Epithelial cell of proximal tubule (primary cell): ENCODE measurements at places on chromosomes 7 and 10. TPM values are rescaled to one million over a fixed set of nuclear protein-coding genes. Genes with fewer than 3 reads are reported as not detected.

Gene CADPS2
- total RNA-seq: 4.4 and 5.6 TPM in 2 replicates

Gene SVIL
- total RNA-seq: 52.9 and 58.5 TPM in 2 replicates

Gene EN2
- total RNA-seq: not detected in 2 replicates

Gene RAPGEF5
- total RNA-seq: 2.3 and 8.3 TPM in 2 replicates

Gene PNPLA8
- 12.7 and 23.5 TPM in 2 replicates for total RNA-seq

Gene FRMPD2
- total RNA-seq: under 0.01 and 0.22 TPM in 2 replicates

- DNase-seq: no peak
Measured at GRCh38 chr10:83816942-83817341, 322.4 kb upstream of the GHITM start.

DNA sequence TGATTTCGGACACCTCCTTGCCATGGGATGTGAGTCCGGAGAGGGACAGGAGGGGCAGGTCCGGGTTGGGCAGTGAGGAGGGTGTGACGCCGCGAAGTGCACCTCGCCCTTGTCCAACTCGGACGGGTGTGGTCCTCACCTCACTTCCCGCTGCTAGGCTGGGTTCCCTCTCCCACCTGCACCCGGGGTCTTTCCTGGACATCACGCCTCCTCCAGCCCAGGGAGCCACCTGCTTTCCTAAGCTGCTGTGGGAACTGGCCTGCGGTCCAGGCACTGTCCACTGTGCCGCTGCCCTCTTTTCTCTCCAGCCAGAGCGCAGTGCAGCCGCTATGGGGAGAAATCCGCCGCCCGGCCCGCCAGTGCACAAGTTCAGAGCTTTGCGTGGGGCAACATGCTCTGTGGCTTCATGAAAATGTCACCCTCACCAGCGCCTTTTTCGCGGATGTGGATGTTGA, 45.0 kb upstream of the ZNF716 start:
- DNase-seq: no peak

- no peak for DNase-seq
Measured at GRCh38 chr7:116661865-116662264, 10.1 kb upstream of the MET start.

DNA sequence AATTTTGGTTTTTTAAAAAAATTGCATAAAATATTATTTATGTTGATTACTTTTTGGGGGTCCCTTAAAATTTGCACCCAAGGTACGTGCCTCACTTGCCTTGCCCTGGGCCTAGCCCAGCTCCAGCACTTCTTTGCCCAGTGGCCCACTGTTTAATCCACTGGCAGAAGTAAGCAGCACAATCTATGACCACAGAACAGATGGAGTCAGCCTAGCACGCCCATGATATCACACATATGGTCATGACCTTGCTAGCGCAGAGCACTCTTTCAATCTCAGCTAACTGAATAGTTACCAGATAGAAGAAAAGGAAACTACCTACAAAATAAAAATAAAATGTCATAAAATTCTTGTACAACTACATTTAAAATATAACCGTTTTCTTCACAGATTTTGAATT, 5.6 kb downstream of the OGA start:
- no peak for DNase-seq

DNA sequence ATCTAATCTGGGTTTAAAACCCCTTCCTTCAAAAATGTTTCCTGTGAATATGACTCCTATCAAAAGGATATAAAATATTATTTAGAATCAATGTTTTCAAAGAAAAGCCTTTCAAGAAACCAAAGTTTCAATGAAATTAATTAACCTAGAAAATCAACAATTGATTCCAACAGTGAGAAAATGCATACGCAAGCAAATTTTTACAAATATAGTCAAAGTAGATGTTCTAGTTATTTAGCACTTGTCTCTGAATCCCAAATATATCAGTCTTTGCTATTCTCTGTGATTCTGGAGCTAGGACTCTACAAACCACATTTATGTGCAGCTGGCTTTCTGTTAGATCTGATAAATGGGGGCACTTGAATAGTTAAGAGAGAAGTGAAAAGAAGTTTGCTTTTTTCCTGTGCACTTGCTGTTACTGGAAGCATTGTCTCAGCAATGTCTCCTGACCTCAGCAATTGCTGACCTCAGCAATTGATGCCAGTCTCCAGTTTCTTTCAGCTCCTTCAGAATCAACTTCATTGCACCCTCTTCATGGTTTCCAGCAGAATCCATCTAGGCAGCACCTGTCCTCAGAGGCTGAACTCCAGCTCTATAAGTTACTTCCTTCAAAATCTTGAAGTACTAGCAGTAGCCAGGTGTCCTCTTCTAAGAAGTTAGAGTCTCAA, 879.9 kb upstream of the LRRN3 start:
- DNase-seq: no peak

- DNase-seq: no peak
Measured at GRCh38 chr7:4794591-4795350, 19.3 kb downstream of the AP5Z1 start.

DNA sequence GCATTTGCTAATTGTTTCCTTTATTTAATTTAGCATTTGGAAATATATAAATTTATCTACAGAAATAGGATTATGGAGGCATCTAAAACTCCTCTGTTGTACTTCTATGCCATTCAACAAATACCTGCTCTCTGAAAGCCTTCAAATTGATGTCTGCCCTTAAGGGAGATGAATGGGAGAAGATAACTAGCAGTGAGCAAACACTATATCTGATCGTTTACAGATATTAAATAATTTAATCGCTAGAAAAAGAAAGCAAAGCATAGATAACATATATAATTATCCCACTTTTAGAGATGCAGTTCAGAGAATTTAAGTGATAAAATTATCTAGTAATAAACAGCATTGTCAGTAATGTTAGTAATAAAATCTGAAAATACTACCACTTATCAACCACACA, 524.9 kb downstream of the NRG3 start:
- DNase-seq: no peak

DNA sequence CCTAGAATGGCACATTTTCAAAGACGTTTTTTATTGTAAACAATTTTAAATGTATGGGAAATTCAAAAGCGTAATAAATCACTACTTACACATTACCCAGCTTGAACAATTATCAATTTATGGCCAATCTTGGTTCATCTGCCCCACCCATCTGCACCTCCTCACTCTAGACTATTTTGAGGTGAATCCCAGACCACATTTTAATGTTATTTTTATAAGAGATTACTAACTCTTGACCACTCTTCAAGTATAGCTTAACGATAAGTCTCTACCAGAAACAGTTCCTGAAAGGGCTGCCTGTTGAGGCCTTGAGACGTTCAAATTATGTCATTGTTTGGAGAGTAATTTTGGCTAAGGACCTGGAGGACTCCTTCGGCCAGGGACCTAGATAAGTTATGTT, 33.2 kb downstream of the ECHDC3 start:
- DNase-seq: no peak

DNA sequence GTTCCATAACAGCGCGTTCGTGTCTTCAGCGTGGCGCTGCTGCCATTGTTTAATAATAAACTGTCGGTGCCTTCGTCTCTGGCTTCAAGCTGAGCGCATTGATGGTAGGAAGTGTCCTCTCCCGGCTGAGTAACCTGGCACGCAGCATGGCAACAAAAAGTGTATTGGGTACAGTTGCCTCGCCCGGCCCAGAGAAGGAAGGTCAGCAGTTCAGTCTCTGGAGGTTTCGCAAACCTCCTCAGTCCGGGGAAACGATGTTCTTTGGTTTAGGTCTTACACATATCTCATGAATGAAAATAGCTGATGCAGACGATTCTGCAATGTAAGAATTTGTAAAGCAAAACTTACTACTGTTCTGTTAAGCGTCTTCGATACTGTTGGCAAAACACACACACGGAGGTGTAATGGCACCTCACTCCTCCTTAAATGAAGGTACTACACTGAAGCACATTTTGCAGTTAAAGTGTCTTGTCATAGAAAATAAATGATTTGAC, 739 bp upstream of the CCDC186 start:
- peak; percentile 58 for DNase-seq
